ENCODE measurements at places on chromosomes 5 and 9. TPM values are rescaled to one million over a fixed set of nuclear protein-coding genes. Genes with fewer than 3 reads are reported as not detected.

PKD2L2 gene
- total RNA-seq: not detected

EXD3 gene
- total RNA-seq: 12.8 TPM

- no peak overlapping the region for H3K4me3 ChIP-seq
- peaks cover 6% of the 10 kb centered on the region for H3K36me3 ChIP-seq
- no peak overlapping the region for H3K27ac ChIP-seq
- H3K4me1 ChIP-seq: peaks cover 3% of the 10 kb centered on the region
These were observed 90.2 kb downstream of the HACD4 start for GRCh38 chr9:20941174-20941690.

DNA sequence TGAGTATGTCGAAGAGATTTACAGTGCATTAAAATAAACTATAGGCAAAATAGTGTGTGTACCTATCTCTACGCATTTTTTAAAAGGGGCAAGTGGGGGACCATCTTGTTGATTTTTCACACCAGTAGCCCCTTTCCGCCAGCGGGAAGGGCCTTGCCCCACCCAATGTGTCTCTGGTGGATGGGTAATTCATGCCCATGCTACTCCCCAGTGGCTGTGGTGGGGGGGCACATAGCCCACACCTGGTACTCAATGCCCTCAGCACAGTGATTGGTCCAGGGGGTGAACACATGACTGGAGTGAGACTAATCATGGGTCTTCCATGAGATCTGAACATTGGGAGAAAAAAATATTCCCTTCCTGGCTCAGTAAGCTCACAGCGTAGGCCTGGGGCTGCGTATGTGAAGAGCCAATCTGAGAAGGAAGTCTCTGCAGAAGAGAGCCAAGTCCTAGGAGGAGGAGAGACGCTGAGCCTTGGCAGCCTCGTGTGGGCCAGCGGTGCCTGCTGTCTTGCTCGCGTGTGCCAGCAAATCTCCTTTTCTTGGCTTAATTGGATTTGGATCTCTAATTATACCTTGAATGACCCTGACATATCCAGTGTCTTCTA is 103.4 kb downstream of the ADAMTS2 start:
- no peak overlapping the region for H3K27ac ChIP-seq
- no peak for DNase-seq
- H3K4me1 ChIP-seq: no peaks in the 10 kb centered on the region
- H3K4me3 ChIP-seq: no peak overlapping the region

DNA sequence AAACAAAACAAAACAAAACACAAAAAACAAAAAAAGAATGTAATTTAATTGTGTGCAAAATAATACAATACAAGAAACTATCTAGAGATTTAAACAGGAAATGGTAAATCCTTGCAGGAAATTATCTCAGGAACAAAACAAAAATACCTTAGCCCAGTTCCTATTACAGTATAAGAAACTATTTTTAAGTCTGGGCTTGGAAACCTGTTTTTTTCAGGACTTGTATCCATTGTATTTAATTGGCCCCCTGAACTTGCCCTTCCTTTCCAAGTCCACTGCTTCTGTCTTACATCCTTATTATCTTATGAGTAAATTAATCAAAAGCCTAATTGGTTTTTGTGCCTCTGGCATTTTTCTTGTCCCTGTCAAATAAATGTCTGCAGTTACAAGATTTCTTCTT is 48.5 kb downstream of the ST8SIA4 start:
- H3K36me3 ChIP-seq: peaks cover 41% of the 10 kb centered on the region
- H3K27ac ChIP-seq: peak overlapping the region; percentile 83
- no peaks in the 10 kb centered on the region for H3K27me3 ChIP-seq
- peak overlapping the region; percentile 33 for H3K4me3 ChIP-seq
- DNase-seq: no peak
- H3K4me1 ChIP-seq: peaks cover 63% of the 10 kb centered on the region

- peaks cover 42% of the 10 kb centered on the region for H3K36me3 ChIP-seq
- peak overlapping the region; percentile 74 for H3K27ac ChIP-seq
- H3K27me3 ChIP-seq: no peaks in the 10 kb centered on the region
These were observed 187.9 kb downstream of the EBF1 start for GRCh38 chr5:158911693-158912363.

- peak overlapping the region; percentile 93 for H3K27ac ChIP-seq
- H3K4me3 ChIP-seq: peak overlapping the region; percentile 84
- peaks cover 46% of the 10 kb centered on the region for H3K36me3 ChIP-seq
- H3K27me3 ChIP-seq: no peaks in the 10 kb centered on the region
- DNase-seq: no peak
These were observed 47.2 kb downstream of the EBF1 start for GRCh38 chr5:159052401-159053011.

DNA sequence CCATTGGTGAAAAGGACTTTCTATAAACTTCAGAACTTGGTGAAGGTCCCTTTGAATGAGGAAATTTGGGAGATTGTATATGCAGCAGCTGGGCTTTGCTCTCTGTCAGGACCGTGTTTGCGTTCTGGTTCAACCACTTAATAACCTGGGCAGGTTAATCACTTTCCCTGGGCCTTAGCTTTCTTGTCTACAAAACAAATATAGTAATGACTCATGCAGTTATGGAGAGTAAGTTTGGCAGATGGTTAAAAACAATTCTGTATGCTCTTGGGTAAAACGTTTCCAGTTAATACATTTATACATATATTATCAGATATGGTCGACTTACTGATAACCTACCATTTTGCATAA is 197.0 kb downstream of the ARHGEF28 start:
- H3K4me3 ChIP-seq: no peak overlapping the region
- no peak overlapping the region for H3K27ac ChIP-seq
- no peaks in the 10 kb centered on the region for H3K36me3 ChIP-seq
- no peak for DNase-seq

KCNV2 gene
- not detected for total RNA-seq

DNA sequence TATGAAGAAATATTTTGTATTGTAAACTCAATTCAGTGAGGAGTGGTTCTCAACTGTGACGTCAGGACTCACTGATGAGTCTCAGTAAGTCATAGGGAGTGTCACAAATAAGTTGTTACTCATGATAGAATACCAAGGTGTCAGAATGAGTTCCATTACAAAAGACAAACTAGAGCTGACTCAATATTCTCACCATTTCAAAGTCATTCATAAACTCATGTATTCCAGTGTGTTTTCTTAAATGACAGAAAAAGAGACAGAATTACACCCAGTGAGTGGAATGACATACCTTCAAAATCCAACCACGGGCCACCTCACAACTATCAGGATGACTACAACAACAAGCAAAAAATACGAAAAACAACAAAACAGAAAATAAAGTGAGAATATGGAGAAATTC is 321.5 kb downstream of the ENC1 start:
- H3K36me3 ChIP-seq: no peaks in the 10 kb centered on the region
- no peak for DNase-seq
- H3K27me3 ChIP-seq: no peaks in the 10 kb centered on the region
- no peak overlapping the region for H3K4me3 ChIP-seq
- H3K4me1 ChIP-seq: no peaks in the 10 kb centered on the region
- H3K27ac ChIP-seq: no peak overlapping the region

DNA sequence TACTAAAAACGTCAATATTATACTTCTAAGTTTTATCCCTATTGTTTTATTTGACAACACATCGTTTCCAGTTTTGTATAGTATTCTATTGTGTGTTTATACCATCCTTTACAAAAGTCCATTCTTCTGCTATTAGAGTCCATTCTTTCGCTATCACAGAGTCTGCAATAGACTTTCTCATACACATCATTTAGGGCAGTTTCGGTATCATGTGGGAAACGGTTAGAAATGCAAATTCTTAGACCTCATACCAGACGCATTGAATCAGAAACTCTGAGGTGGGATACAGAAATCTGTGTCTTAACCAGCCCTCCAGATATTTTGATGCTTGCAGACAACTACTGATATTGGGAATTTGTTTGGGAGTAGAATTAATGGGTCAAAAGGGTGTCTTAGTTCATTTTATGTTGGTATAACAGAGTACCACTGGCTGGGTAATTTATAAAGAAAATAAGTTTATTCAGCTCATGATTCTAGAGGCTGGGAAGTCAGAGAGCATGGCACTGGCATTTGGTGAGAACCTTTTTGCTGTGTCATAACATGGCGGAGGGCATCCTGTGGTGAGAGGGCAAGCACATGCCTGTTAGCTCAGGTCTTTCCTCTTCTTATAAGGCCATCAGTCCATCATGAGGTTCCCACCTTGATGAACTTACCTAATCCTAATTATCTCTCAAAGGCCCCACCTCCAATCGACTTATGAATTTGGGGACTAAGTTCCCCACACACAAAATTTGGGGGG is 21.1 kb downstream of the CARTPT start:
- no peaks in the 10 kb centered on the region for H3K36me3 ChIP-seq
- H3K4me3 ChIP-seq: no peak overlapping the region
- no peak for DNase-seq
- H3K4me1 ChIP-seq: peaks cover 3% of the 10 kb centered on the region
- H3K27me3 ChIP-seq: peaks cover 18% of the 10 kb centered on the region

DNA sequence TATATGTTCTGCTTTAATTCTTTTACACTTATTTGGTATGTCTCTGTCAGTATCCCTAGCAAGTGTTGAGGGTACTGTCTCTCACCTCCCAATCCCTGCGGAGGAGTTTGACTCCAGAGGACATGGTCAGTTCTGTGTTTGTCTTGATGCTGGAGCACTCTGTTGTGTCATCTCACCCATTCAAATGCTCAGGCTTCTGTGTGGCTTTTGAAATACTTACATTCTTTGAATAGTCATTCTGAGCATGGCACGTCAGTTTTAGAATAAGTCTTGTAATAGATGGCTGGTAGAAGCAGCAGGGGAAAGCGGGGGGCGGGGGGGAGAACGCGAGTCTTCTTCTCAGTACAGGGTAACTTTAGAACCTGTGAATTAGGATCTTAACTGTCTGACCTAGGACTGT is 12.3 kb downstream of the MAST4 start:
- H3K27ac ChIP-seq: no peak overlapping the region
- no peaks in the 10 kb centered on the region for H3K27me3 ChIP-seq
- no peak for DNase-seq
- H3K4me3 ChIP-seq: no peak overlapping the region

- DNase-seq: no peak
- H3K4me1 ChIP-seq: peaks cover 17% of the 10 kb centered on the region
- peaks cover 86% of the 10 kb centered on the region for H3K36me3 ChIP-seq
These were observed 106.0 kb downstream of the SMARCA2 start for GRCh38 chr9:2120926-2121689.

- peaks cover 97% of the 10 kb centered on the region for H3K4me1 ChIP-seq
- H3K27me3 ChIP-seq: no peaks in the 10 kb centered on the region
- peak overlapping the region; percentile 80 for H3K4me3 ChIP-seq
- no peak for DNase-seq
- H3K27ac ChIP-seq: peak overlapping the region; percentile 99
These were observed 21.6 kb downstream of the LPCAT1 start for GRCh38 chr5:1502046-1502736.

DNA sequence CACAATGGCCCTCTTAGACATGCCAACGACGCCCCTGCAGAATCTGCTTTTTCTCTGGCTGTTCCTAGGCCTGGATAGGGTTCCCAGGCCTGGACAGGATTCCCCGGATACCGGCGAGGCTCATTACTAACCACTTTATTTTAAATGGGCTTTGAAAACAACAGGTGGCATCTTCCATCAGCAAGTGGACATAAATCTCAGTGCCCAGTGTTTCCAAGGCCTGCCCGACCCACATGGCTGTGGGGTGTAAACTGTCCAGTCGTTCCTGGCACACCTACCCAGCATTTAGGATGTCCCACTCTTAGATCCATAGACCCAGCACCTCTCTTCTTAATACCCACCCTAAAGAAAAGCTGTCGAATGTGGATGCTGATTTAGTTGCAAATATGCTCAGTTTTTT is 896 bp downstream of the CMBL start:
- peaks cover 32% of the 10 kb centered on the region for H3K27me3 ChIP-seq
- H3K27ac ChIP-seq: no peak overlapping the region
- H3K4me3 ChIP-seq: peak overlapping the region; percentile 73
- peaks cover 11% of the 10 kb centered on the region for H3K4me1 ChIP-seq
- no peaks in the 10 kb centered on the region for H3K36me3 ChIP-seq
- DNase-seq: no peak

CCL21 gene
- total RNA-seq: not detected

DNA sequence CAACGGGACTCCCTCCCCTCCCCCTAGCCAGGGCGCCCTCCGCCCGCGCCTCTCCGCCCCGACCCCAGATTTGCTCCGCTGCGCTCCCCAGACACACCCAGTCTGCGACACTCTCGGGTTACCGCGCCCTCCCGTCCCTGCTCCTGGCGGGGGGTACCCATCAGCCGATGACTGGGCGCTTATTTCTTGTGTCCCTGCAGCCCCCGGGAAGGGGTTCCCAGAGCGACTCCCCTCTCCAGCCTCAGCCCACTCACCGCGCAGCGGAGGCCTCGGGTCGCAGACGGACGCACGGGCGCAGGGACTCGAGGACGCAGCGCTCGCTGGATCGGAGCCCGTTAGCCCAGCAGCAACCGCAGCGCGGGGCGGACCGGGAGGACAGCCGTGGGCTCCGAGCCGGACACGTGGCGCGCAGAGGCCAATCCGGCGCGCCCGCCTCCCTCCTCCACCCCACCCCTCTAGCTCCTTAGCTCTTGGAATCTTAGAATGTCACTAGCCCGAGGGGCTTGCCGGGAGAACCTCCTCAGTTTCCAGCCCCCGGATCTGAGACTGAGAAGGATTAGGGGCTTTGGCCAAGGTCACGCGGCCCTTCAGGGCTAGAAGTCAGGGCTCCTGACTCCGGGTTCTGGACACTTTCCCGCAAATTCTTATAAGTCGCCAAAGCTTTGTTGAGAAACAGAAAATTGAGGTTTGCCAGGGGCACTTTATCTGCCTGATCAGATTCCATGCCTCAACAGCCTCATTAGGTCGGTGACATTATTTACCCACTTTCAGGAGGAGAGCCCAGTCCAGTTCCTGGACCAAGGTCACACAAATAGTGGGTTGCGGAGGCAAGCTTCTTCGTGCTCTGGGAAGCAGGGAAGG is at the start of gene ANXA6:
TSS of gene ANXA6 (minus strand) at position 354 of the 861 bp plus-strand sequence. CDS start 9,878 bp downstream, outside the sequence.
- H3K27ac ChIP-seq: peak within 1 kb of the TSS; percentile 94
- no peaks in the 10 kb centered on the region for H3K27me3 ChIP-seq

- no peak overlapping the region for H3K27ac ChIP-seq
- H3K4me3 ChIP-seq: no peak overlapping the region
- no peaks in the 10 kb centered on the region for H3K27me3 ChIP-seq
- no peaks in the 10 kb centered on the region for H3K36me3 ChIP-seq
These were observed 569.5 kb downstream of the PSAT1 start for GRCh38 chr9:78866207-78867132.

SLC6A3 gene
- total RNA-seq: 1.4 TPM

- H3K4me3 ChIP-seq: peak overlapping the region; percentile 84
- H3K36me3 ChIP-seq: no peaks in the 10 kb centered on the region
- H3K27ac ChIP-seq: no peak overlapping the region
- H3K27me3 ChIP-seq: peaks cover 44% of the 10 kb centered on the region
- DNase-seq: peak; percentile 40
These were observed 1.7 kb downstream of the FST start for GRCh38 chr5:53481887-53482716.

IFNA21 gene
- not detected for total RNA-seq

LMBRD2 gene
- total RNA-seq: 6.4 TPM

Data from activated B cell treated with CpG ODN at 0.5 μM for 24 hours (primary cell).